ENCODE measurements at places on chromosomes 3 and 15.

DNA sequence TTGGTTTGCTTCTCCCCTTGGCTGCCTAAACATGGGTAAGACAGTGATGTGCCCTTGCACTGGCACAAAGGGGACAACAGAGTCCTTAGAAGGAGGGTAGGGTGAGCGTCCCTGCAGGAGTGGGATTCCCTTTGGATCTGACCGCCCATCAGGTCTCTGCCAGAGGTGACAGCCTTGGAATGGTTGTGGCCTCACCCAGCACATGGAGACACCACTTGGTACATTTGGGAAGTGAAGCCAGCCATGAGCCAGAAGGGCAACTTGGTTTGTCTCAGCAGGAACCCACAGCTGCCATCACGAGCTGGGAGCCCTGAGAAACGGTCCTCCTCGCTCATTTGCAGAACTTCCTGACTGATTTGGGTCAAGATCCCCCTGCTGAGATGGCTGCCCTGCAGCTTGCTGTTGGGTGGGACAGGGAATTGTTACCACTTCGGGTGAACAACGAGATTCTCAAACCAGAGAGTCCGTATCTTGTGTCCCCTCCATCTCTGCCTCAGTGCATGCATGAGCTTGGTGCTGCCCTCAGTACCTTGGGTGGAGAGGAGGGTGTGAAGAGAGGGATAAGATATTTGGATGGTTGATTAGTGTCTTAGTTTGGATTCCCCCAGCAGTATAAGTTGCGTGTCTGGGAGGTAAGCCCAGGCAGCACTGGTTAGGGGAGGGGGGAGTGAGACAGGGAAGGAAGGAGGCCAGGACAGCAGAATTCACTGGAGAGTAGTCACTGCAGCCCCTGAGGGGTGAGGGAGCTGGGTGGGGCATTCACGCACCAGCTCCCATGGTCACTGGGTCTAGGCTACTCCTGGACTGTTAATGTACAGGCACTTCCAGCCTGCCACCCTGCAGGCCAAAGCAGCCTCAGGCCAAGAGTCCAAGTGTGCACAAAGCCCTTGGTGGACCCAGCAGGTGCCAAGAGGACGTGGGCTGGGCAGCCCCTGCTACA lies 168.8 kb upstream of the TOPAZ1 start:
- no peak for DNase-seq

DNA sequence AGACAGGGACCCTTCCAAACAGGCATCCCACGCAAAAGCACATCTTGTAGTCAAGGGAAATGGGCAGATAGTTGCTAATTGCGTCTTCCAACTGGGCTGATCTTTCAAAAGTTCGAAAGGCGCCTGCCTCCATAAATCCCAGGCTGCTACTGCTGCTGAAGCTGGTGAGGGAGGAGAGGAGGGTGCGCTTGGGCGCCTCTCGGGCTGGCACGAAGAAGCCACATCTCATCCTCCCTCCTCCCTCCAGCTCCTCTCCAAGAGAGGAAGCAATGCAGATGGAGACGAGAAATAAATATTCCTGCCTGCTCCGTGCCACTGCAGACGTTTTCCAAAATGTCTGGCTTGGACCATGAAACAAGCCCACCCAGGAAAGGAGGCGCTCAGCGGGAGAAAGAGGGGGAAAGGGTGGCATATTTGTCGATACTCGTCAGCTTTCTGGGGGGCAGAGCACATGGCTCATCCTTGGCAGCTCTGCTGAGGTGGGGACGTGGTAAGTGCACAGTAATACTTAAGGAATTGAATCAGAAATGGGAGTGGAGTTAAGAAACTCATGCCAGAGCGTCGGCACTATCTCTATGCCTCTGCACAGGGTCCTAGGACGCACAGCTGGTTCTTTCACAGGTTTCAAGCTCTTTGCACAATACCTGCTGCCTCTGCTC lies 88.9 kb upstream of the FEZF2 start:
- DNase-seq: no peak

DNA sequence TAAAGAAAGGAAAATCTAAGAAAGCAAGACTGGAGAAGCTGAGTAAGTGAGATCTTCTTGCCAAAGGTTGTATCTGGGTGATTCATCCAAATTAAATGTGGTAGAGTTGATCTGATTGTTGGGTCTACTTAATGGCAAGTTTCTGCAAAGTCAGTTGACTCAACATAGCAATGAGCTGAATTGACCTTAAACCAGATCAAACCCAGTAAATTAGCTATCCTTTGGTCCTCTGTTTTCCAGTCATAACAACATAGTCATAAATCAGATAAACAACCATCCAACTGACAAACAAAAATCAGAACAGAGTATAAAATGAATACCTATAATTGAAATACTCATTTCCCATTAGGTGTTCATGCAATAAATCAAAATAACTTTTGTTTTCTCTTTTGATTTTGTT lies 142.6 kb upstream of the CFAP20DC start:
- DNase-seq: no peak

DNA sequence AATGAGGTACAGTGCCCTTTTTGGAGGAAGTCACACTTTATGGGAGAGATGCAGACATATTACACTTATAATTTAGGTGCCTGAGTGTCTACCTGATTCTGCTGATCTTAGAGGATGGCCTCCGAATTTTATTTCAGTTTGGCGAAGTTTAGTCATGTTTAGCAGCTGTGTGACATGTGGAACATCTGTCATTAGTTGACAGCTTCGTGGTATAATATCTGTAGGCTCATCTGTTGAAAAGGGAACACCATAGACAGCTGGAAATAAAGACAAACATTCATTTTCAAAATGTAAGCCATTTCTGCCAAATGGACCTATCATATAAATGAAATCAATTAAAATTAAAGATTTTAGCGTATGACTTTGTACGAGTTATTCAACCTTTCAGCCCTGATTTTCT lies 165.4 kb downstream of the CFAP20DC start:
- DNase-seq: no peak

GRCh38 chr3:25103391-25103790 lies 324.7 kb upstream of the RARB start:
- no peak for DNase-seq

- no peak for DNase-seq
Observed at GRCh38 chr3:4462369-4463040, 4.6 kb downstream of the SUMF1 start.

DNA sequence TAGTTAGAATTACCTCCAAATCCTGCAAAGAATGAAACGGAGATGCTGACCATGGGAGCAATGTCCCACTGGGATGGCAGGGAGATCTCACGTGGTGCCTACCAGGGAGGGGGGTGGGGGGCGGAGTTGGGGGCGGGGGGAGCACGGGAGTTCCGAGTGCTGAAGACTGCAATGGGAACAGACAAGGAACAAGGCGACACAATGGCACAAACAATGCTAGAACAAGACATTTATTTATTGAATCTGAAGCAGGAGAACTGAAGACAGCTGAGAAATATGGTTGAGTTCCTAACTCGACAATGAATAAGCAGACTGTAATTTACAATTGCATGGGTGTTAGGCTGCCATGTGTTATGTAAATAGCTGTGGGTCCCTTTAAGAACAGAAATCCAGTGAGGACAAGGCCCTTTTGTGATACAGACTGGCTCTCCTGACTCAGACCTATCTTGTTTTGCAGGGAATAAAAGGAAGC lies 91.2 kb downstream of the AQP9 start:
- DNase-seq: no peak
